Activated CD8-positive, alpha-beta memory T cell treated with anti-CD3 and anti-CD28 coated beads, Interleukin-2, amount 50 U/mL, for 48 hours (primary cell): ENCODE measurements at places on chromosomes 11 and 22.

DNA sequence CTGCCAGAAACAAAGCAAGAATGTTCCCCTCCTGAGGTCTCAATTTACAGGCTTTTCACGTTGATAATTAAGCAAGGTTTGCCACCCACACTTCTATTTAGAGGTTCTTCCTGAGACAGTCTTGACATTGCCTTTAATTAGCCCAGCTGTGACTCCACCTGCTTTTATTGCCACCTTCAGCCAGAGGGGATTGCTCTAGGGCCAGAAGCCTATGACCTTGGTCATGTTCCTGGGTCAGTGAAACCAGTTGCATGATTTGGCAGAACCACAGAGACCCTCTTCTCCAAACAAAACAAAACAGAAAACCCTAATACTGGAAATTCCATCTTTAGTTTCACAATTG lies 89.8 kb downstream of the APIP start:
- no peak for DNase-seq

DNA sequence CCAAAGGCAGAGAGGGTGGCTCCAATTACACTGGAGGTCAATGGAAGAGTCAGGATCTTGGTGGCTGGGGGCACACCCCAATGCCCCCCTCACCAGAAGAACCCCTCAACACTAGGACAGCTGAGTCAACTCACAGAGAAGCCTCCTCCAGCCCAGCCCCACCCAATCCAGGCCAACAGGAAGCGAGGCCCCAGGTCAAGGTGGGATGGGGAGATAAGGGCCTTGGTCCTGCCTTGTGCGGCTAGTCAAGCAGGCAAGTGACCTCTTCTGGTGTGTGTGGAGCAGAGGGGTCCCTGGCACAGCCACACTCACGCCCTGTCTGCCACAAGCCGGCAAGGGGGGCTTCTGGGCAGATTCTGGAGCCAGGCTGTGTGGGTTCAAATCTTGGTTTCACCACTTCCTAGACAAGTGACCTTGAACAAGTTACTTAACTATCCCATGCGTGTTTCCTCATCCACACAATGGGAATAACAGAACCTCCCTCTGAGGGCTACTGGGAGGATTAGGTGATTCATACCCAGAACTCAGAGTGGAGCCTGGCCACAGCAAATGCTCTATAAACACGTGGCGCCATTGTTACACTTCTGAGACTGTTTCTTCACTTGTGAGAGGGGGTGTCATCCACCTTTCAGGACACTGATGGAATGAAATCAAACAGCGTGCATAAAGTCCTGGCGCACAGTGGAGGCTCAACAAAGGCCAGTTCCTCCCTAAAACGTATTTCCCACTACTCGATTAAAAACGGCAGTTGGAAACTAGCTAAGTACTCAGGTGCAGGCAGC lies 3.2 kb downstream of the TTLL12 start:
- DNase-seq, result no peak

DNA sequence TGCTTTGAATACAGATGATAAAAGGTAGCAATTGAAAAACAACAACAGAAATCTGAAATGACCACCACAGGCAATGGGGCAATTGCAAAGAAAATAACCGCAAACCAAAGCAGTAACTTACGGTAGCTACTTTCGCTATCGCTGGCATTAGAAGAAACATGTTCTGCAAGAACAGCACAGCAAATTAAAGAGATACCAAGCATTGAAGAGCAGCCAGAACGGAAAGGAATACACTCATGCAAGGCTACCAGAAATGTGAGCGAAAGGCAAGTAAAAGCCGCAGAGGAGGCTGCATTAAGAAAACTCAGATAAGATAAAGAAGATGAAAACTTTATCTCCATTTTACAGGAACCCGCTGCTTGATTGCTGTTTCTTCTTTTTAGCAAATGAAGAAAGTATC lies 194.1 kb upstream of the CCDC90B start:
- no peak for DNase-seq

DNA sequence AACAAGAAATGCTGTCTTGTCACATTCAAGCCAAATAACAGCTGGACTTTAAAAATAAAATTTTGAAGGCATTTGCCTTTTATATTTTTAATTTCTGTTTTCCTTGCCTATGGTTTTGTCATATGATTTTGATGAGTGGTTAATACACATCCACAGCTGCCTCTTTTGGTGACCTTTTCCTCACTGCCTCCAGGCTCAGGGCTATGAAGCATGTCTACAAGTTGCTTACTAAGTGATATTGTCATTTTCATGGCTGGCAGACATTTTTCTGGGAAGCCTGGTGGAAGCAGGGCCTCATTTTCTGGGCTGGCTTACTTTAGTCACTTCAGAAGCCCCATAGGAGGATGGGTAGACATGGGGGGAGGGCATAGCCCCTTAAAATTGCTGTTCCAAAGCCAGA lies 344.9 kb downstream of the SOX6 start:
- DNase-seq, result no peak

GRCh38 chr22:36027579-36027934 lies 1.1 kb downstream of the RBFOX2 start:
- no peak for DNase-seq

DNA sequence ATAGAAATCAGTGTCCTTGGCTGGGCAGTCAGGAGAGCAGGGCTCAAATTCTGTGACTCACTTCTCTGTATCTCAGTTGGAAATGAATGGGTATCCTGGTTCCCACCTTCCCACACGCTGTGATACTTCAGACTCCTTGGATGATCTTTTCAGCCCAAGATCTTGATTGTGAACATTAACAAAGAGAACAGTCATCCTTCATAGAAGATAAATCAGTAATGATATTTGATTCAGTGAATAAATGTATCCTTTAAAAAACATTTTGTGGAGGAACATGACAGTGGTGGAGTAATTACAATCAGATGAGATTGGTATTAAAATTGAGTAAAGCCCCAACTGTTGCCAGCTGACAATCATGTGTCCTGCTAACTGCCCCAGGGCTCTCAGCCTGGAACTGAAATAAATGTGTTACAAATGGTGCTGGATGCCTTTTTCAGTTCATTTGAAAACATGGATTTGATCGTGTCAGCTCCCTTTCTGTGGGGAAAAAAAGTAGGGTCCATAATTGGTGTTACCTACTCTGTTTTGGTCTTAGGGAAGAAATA lies 72.9 kb upstream of the OR5AN1 start:
- no peak for DNase-seq

- DNase-seq, result no peak
Observed at GRCh38 chr22:39611360-39611759, 40.8 kb downstream of the CACNA1I start.

GRCh38 chr22:39343259-39344045 lies 6.3 kb upstream of the SYNGR1 start:
- DNase-seq, result peak; percentile 61

GRCh38 chr22:42180349-42180842 lies 49.8 kb upstream of the CYP2D6 start:
- DNase-seq, result no peak

GRCh38 chr11:70498171-70498571 lies 99.8 kb downstream of the CTTN start:
- no peak for DNase-seq

DNA sequence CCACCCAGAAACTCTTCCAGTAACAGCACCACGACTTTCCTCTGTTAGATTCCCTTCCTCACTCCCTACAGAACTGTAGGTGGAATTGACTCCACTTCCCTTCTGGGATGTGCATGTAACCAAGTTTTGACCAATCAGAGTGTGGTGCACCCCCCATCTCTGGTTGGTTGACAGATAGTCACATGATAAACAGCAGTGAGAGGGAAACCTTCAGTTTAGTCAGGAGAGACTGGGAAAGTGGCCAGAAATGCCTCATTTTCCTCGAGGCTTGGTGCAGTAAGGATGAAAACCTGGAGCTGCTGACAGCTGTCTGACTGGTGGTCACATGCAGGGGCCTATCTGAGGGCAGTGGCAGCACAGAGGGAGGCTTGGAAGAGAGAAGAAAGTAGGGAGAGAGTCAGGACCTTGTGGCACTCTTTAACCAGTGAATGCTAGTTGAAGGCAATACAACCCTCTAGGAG lies 67.3 kb upstream of the GRK3 start:
- DNase-seq, result no peak

GRCh38 chr22:19569976-19570375 lies 45.8 kb upstream of the CLDN5 start:
- no peak for DNase-seq

- DNase-seq, result no peak
Observed at GRCh38 chr11:33742249-33742851, 6.1 kb upstream of the CD59 start.

DNA sequence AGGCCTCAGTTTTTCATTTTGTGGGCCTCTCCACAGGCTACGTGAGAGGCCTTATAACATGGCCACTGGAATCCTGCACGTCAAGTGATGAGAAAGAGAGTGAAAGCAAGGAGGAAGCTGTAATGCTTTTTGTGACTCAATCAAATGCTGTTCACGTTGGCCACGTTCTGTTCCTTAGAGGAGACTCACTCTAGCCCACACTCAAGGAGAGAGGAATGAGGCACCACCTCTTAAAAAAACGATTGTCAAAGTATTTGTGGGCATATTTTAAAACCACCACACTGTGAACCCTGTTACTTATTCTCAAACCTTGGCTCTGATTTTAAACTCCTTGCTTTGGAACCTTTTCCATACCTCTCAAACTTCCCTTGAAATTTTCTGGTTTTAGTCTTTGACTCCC lies 705.0 kb downstream of the NELL1 start:
- no peak for DNase-seq

- DNase-seq, result no peak
Observed at GRCh38 chr11:19407677-19408270, 167.0 kb upstream of the E2F8 start.

DNA sequence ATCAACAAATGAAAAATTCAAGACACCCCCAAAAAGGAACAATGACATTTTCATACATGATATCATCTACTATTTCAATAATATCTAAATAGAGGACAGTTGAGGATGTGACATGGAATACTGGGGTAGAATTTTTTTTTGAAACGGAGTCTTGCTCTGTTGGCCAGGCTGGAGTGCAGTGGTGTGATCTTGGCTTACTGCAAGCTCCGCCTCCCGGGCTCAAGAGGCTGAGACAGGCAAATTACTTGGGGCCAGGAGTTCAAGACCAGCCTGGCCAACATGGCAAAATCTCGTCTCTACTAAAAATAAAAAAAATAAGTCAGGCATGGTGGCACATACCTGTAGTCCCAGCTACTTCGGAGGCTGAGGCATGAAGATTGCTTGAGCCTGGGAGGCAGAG lies 41.4 kb downstream of the LRRC74B start:
- peak; percentile 4 for DNase-seq

GRCh38 chr11:9092853-9093778 lies 1.7 kb upstream of the SCUBE2 start:
- DNase-seq, result no peak

DNA sequence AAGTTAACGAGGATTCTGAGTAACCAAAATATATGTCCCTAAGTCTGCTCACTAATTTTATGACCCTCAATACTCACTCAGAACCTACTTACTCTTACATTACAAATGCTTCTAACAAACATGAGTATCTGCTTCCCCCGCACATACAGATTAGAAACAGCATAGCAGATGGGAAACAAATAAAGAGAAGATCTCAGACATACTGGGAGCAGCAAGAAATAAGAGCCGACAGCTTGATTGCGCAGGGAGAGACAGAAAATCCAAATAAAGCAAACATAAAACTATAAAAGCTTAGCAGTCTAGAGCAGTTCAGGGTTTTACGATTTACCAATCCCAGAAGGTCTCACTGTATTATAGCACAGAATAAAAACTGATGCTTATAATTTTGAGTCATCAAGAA lies 89.1 kb upstream of the DBX1 start:
- DNase-seq, result no peak

DNA sequence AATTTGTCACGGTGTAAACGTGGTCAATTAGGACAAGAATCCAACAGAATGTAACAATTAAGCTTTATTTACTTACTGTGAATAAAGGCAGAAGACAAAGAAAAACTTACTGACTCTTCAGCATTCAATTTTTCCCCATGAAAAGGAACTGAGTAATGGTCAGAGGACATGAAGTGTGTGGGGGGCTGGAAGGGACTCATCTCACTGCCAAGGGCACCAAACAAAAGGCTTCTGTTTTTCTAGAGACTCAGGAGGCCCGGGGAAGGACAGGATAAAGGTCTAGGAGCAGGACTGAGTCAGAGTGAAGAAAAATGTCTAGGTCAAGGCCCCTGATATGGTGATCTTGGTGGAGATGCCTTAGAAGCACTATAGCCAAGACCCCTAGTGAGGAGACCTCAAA lies 564.2 kb upstream of the ANO5 start:
- no peak for DNase-seq

DNA sequence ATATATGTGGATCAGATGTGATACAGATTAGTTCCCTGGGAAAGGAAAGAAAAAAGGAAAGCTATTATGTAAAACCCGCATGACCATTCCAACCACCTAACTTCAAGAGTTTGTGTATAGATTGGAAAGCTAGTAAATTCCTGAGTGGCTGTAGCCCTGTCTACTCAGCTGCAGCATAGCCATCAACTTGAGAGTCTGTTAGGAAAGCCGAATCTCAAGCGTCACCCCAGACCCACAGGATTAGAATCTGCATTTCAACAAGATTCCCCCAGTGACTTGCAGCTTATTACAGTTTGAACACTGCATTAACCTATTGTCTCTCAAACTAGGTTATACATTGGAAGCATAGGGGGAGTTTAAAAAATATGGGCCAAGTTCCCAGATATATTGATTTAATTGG lies 921.7 kb downstream of the LRRC4C start:
- DNase-seq, result no peak

- DNase-seq, result no peak
Observed at GRCh38 chr11:78190871-78191538, 2.3 kb downstream of the USP35 start.

DNA sequence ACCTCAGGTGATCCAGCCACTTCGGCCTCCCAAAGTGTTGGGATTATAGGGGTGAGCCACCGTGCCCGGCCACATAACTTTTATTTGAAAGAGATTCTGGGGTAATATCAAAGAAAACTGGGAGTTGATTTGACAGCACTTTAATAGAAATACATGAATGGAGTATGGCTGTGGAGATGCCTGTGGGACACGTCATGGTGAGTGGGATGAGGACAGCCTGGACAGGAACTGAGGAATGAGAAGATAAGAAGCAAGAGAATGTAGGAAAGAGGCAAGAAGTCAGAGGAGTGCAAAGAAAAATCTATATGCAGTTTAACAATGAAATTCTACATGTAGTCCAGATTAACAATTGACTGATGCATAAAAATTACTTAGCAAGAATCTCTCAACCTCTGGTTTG lies 31.0 kb downstream of the SLC22A6 start:
- peak; percentile 3 for DNase-seq

DNA sequence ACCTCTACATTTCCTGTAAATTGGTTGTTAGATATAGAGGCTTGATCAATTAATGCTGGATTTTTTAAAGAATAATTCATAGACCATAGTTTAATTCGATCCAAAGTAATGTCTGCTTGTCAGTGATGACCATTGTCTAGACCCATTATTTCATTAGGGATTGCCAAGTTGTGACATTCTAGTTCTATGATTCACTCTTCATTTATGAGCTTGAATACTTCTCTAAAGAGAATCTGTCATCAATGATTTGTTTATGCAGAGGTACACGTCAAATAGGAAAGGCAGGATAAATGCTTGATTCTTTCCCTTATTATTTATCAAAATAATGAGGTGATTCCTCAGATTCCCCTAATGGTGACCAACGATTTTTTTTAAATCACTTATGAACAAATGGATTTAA lies 24.0 kb upstream of the ROBO3 start:
- no peak for DNase-seq
